ENCODE measurements at places on chromosomes 7 and 10.

DNA sequence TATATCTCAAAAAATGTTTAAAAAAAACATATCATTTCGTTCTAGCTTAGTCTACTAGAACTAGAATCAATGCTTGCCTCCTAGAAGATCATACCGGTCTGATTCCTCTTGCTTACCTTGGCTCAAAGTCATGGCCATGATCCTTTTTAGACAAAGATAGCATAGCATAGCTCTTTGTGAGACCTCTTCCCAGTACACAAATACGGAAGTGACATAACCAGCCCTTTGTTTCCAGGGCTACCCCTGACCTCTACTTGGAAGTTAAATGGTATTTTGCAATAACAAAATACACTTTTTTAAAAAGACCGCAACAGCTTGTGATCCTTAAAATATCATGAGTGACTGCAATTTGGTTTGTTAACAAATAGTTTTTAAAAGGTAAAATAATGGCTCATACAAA, 130.7 kb upstream of the NOBOX start:
- no peak for DNase-seq

DNA sequence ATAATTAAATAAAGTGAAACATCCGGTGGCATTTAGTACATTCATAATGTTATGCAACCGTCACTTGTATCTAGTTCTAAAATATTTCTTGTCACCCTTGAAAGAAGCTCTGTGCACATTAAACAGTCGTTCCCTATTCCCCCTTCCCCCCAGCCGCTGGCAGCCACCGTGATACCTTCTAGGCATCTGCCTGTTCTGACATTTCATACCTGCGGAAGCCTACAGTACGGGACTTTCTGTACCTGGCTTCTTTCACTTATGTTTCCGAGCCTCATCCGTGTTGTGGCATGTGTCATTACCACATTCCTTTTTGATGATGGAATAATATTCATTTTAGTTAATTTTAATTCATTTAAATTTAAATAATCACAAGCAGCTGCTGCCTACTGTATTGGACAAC, 13.9 kb upstream of the SFRP5 start:
- DNase-seq: no peak

- DNase-seq: no peak
Measured at GRCh38 chr10:124250506-124250905, 157.1 kb upstream of the CHST15 start.

- DNase-seq: no peak
Measured at GRCh38 chr10:101812606-101813005, 5.6 kb downstream of the OGA start.

DNA sequence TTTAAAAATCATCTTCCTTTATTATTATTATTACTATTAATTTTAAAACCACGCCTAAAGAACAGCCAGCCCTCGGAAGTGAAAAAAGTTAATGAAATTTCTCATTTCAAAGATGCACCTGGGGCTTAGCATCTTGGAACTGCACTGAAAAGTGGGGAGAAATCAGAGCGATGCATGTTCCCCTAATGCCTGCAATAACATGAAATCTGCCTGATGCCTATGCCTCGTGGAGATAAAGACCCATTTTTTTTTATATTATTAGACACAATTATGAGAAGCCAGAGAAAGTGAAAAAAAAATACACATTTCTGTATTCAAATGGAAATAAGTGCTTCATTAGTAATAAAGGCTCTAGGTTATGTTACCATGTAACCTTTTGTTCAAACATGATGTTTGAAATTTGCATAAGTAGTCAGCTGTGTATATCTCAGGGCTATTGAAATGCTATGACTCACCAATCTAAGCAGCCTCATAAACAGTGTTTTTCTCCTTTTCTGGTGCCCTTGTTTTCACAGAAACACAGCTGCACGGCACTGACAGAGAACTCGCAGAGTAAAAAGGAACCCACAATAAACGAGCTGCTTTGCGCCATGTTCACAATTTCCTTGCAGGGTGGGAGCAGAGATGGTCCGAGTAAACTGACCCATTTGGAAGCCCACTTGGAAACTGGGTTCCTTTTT, 175.8 kb upstream of the PRKCQ start:
- peak; percentile 54 for DNase-seq

- no peak for DNase-seq
Measured at GRCh38 chr10:6045314-6045848, 16.8 kb downstream of the IL2RA start.

GRCh38 chr10:101573885-101574753, 13.9 kb downstream of the POLL start:
- DNase-seq: no peak

DNA sequence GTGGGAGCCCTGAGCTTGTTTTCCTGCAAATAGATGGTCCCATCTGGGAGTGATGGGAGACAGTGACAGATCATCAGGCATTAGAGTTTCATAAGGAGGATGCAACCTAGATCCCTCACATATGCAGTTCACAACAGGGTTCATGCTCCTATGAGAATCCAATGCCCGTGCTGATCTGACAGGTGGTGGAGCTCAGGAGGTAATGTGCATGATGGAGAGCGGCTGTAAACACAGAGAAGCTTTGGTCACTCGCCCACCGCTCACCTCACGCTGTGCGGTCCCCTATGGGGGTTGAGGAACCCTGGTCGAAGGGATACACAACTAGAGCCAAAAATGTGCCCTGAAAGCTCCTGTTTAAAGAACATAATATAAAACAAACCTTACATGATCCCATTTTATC, 88.5 kb upstream of the CREB5 start:
- no peak for DNase-seq

- no peak for DNase-seq
Measured at GRCh38 chr7:43234968-43235367, 122.5 kb downstream of the HECW1 start.

DNA sequence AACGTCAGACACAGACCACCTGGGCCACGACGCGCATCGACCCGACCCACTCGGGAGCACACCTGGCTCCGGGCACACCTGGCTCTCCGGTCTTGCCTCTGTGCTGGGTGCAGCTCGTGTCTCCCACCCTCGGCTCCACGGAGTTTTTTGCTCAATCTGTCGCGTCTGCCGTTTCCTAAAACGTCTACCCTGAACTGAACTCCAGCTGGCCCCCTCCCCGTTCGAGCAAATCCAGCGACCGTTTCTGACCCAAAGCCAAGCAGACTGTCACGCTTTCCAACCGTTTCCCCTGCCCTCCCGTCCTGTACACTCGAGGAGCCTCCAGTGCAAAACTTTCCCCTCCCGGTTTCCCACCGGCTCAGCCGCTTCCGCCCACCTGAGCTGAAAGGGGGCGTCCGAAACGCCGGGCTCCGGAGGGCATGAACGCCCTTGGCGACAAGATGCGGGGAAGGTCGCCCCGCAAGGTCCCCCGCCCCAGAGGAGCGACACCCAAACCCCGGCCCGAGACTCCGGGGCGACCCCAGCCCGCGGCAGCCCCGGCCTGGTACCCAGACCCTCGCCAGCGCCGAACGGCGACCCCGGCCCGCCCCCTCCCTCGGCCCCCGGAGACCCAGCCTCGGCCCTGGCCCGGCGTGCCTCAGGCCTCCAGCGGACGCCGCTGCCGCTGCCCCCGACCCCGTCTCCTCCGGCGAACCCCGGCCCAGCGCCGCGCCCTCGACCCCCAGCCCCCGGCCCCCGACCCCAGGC, 557 bp downstream of the CYTH3 start:
- no peak for DNase-seq

DNA sequence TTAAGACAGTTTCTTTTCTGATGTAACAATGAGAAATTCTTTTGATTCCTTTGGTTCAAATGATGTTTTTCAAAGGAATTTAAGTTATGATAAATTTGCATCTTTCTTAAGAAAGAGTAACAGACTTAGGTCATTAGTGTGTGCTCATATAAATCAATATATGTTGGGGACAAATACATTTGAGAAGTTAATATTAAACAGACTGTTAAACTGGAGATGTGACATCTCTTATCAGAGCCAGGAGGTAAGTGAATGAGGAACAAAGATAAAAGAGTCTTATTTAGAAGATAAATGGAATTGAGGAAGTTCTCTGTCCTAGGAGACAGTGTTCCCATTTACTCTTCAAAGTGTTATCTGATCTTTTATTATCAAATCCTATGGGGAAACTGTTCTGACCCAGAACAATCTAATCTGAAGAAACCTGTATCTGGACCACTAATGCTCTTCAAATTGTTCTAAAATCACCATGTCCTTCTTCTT, 104.8 kb upstream of the LAMB4 start:
- DNase-seq: no peak

- DNase-seq: no peak
Measured at GRCh38 chr7:21938463-21938862, 7.2 kb downstream of the CDCA7L start.

DNA sequence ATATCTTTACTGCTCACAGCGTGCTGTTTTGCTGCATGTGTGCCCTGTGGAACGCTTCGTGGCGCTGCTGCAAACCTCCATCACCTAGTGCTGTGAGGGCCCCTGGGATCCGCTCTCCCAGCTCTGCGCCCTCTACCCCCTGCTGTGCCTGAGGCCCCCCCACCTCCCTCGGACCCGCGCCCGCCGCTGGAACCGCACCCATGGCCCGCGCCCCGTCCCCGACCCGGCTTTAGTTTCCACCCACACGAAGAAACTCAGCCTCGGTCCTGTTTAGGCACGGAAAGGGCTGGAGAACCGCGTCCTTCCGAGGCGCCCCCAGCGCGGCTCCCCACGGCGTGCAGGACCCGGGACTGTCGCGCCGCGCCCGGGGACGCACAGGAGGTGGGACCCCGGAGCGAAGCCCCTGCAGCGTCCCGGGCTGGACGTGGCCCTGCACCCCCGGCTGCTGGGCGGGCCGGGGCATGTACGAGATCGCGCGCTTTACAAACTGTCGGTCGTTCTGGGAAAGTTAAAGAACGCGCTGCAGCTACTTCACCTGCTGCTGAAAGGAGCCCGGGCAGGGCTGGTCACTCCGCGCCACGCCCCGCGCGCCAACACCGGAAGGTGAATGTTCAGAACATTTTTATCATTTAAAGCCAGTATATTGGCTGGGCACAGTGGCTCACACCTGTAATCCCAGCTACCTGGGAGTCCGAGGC, 54.3 kb downstream of the BMS1 start:
- no peak for DNase-seq

DNA sequence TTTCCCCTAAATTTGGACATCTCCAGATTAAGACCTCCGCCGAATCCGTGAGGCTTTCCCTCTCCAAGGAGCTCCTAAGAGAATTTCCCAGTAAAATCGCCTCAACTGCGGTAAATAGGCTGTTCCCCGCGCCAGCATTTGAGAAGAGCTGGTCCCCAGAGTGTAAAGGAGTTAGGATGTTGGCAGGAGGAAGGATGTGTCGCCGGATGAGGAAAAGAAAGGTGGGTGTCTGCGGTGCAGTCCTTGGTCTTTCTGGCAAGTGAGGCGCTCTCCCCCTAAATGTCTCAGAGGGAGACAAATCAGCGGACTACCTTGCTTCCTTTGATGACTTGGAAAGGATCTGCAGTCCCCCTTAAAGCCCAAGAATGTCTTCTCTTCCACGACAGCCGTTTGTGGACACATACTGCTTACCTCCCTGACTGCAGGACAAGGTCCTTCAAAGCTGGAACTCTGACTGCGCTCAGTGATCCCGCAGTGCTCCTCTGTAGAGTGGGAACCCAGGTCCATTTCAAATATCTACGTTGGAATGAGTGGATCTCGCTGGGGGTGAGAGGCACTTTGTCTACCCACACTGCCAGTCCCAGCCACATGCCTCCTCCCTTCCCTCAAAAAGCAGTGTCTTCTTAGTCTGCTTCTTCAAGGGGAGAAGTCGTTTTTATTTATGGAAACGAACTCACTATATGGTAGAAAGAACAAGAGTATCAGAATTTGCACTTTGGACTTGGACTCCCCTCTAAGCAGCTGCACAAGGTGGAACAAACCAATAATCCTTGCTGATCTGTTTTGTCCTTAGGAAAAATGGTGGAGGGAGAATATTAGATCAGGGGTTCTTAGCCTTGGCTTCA, 1.1 kb upstream of the DLG5 start:
- DNase-seq: no peak

GRCh38 chr7:115635376-115635775, 395.2 kb downstream of the TFEC start:
- no peak for DNase-seq

GRCh38 chr7:6614953-6615722, at the start of gene ZNF853:
Gene ZNF853 (plus strand): TSS chr7:6615610. CDS start chr7:6616175, 565 bp downstream.
- no peak for DNase-seq

DNA sequence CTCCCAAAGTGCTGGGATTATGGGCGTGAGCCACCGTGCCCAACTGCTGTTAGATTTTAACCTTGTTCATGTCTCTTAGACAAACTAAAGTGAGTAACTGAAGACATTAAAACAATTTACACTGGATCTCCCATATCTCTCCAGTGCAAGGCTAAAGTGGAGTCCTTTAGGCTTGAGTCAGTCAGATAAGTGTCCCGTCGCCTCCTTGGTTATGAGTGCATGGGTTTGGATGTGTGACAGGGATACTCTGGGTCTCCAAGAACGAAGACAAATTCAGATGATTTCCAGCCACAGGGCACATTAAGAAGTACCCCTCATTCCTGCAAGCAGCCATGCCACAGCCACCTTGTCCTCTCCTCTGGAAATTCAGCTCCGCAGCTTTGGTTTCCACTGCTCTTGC, 66.1 kb upstream of the PDZD8 start:
- DNase-seq: no peak

GRCh38 chr7:83593921-83594475, 54.9 kb downstream of the SEMA3E start:
- no peak for DNase-seq

GRCh38 chr10:77201135-77202106, 436.2 kb downstream of the KCNMA1 start:
- no peak for DNase-seq

DNA sequence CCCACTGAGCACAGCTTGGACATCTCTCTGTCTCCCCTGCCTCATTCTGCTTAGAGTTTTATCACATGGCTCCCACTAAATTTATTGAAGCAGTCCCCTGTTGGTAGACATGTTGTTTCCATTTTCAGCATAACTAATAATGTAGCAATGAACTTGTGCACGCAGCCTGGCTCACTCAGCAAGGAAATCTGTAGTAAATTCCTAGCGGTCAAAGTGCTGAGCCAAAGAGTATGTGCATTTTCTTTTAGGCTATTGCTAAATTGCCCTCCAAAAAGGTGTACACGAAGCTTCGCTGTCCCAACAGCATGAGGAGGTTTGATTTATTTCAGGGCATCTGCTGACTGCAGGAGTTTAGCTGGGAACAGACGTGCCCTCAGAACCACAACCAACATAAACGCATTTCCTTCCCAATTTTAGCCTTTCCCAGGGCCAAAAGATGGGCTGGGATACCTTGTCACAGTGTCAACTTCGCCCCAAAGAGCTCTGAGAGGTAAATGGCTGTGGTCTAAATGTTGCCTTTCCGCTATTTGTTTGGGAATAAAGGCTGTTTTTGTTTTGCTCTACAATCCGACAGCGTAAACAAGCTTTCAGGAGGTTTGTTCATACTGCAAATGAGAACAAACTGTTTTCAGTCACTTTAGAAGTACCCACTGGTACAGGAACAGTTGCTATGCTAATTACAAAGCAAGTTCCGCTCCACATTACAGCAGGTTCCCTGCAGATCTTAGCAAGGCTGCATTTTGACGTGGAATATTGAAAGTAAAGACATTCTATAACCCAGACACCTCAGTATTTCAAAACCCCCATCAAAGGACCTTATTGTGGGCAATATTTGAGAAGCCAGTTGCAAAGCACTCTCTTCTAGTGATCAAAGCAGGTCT, 16.8 kb downstream of the VSIR start:
- DNase-seq: peak; percentile 74

- no peak for DNase-seq
Measured at GRCh38 chr7:26356229-26356628, 64.6 kb downstream of the SNX10 start.

- DNase-seq: no peak
Measured at GRCh38 chr7:5519515-5519928, 95.9 kb upstream of the TNRC18 start.
